ENCODE measurements at places on chromosomes 13 and 19.

- no peak for DNase-seq
Observed at GRCh38 chr13:113099142-113099541, 6.4 kb upstream of the F7 start.

GRCh38 chr13:87333599-87333998 is 337.6 kb upstream of the SLITRK5 start:
- no peak for DNase-seq

GRCh38 chr19:2428321-2428690 is 920 bp upstream of the TIMM13 start:
- DNase-seq = no peak

- DNase-seq = no peak
Observed at GRCh38 chr13:111092685-111093084, 22.4 kb upstream of the ARHGEF7 start.

- no peak for DNase-seq
Observed at GRCh38 chr13:42495255-42495654, 78.7 kb upstream of the TNFSF11 start.

DNA sequence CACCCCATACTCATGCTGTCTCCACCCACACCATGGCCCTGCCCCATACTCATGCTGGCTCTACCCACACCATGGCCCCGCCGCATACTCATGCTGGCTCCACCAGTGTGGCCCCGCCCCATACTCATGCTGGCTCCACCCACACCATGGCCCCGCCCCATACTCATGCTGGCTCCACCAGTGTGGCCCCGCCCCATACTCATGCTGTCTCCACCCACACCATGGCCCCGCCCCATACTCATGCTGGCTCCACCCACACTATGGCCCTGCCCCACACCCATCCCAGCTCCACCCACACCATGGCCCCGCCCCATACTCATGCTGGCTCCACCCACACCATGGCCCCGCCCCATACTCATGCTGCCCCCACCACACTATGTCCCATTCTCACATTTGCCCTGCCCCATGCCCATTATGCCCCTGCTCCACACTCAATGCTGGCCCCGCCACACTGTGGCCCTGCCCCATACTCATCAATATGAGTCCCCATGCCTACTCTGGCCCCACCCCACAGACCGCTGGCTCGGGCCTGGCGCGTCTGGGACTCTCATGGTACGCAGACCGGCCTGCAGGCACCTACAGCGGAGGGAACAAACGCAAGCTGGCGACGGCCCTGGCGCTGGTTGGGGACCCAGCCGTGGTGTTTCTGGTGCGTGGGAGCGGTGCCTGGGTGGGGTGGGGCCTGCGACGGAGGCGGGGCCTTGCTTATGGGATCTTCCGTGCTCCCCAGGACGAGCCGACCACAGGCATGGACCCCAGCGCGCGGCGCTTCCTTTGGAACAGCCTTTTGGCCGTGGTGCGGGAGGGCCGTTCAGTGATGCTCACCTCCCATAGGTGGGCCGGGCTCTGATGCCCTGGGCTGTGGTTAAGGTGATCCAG is 3.7 kb upstream of the ARHGAP45 start:
- peak; percentile 90 for DNase-seq

Data from chondrocyte (in vitro differentiated cells).